ENCODE measurements at places on chromosomes 7 and 10.
A peak's percentile ranks its signal among the peaks of the same experiment; 100 is the strongest.

GRCh38 chr10:131731780-131732630, 168.8 kb upstream of the PPP2R2D start:
- DNase-seq, result no peak

- DNase-seq, result no peak
Measured at GRCh38 chr7:47937711-47938573, 10.3 kb downstream of the PKD1L1 start.

- no peak for DNase-seq
Measured at GRCh38 chr7:113060100-113060499, 26.5 kb downstream of the GPR85 start.

DNA sequence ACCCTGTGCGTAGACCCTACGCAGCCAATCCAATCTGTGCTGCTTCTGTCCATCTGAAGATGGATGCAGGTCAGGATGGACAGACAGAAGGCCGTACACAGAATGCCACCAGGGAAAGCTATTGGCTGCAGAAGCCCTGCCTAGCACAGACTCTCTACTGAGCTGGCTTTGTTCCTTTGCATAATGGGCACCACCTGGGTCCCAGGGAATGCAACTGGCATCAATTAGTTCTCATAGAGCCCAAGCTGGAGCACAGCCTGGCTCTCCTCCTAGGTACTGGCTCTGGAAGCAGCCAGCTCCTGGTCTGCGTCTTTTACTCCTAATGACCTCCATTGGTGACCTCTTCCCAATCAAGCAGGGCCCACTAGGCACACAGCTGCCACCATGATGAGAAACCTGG, 26.8 kb upstream of the CACUL1 start:
- DNase-seq, result no peak

GRCh38 chr10:44386546-44387052, 1.7 kb upstream of the CXCL12 start:
- peak; percentile 5 for DNase-seq

GRCh38 chr10:12902135-12902572, 99.4 kb downstream of the CCDC3 start:
- DNase-seq, result peak; percentile 4

GRCh38 chr10:2933071-2933470, 134.3 kb upstream of the PFKP start:
- DNase-seq, result no peak

DNA sequence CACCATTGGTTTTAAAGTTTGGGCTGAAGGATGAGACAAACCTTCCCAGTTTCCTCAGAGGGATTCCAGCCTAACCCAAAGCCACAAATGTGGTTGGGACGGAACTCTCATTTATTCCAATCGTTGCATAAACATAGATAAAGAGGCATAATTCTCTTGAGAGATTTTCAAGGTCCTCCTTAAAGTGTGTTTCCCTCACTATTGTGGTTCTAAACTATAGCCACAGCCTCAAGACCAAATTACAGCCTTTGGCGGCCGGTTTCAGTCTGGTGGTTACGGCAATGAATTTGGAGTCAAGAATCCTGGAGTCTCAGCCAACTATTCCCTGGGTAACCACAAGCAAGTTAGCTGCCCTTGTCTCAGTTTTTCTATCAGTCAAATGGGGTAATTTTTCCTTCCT, 42.6 kb downstream of the SEM1 start:
- no peak for DNase-seq

DNA sequence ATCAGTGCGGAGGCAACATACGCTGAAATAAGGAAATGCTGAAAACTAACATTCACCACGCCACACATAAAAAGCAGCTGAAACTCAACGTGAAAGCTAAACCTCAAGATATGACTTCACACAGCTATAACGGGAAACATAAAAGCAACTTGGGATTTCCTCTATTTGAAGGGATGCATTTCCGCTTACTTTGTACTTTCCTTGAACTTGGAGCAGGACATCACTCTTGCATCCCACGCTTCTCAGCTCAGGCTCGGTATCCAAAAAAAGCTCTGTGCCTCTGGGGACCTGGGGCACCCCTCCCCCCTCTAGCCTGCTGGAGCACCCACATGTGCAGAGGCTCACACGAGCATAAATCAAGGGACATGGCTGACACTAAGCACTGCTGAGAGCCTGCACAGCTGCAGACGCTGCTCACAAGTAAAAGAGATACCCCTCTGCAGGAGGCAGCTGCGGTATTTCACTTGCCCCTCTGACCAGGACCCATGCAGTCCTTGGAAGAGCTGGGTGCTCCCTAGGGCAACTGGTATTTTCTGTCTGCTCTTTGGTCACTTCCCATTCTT, 34.2 kb downstream of the PARD3 start:
- DNase-seq, result no peak

DNA sequence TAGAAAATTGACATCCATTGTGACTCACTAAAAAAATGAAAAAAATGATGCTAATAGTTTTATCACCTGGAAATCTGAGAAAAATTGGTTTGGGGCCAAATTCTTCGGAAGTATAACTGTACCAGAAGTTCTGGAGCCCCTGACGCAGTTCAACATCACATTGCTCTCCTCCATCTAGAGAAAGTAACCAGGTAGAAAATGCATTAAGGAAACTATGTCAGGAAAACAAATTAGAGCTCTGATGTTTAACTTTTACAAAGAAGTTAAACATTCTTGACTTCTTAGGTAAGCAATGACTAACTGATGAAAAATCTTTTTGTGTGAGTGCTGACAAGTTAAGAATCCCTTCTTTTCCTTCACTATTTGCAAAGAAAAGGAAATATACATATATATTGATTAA, 61.1 kb upstream of the TMEM196 start:
- no peak for DNase-seq
